ENCODE measurements at places on chromosomes 11 and 22.

- DNase-seq = peak; percentile 50
These were observed 85.5 kb downstream of the ST3GAL4 start for GRCh38 chr11:126440792-126441514.

DNA sequence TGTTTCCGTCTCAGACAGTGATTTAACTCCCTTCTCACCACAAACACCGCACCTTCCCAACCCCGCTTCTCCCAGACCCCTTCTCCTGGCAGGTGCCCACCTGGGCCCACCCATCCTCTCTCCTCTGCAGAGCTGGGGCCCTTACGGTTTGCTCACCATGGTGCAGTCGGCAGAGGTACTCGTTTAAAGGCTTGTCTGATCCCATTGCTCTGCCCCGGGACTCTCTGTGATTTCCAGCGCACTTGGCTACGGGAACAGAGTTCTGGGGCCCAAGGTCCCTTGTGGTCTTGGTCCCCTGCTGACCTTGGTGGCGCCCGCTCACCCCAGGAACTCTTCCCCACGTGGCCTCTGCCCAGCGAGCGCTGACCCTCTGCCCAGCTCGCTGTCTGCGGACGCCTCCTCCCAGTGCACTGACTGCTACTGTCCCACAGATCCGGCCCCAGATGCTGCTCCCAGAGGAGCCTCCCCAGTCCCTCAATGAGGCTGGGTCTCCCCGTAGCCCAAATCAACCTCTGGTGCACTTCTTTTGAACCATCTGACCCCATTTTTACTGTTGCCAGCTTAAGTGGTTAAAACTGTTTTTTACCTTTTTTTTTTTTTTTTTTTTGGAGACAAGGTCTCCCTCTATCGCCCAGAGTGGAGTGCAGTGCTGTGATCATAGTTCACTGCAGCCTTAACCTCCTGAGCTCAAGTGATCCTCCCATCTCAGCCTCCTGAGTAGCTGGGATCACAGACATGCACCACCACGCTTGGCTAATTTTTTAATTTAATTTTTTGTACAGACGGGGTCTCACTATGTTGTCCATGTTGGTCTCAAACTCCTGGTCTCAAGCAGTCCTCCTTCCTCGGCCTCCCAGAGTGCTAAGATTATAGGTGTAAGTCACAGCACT is 21.3 kb upstream of the CTSD start:
- DNase-seq = no peak

- DNase-seq = no peak
These were observed 3.6 kb upstream of the SEPTIN5 start for GRCh38 chr22:19710769-19711106.

- no peak for DNase-seq
These were observed 18.5 kb upstream of the CACNG2 start for GRCh38 chr22:36722055-36722454.

DNA sequence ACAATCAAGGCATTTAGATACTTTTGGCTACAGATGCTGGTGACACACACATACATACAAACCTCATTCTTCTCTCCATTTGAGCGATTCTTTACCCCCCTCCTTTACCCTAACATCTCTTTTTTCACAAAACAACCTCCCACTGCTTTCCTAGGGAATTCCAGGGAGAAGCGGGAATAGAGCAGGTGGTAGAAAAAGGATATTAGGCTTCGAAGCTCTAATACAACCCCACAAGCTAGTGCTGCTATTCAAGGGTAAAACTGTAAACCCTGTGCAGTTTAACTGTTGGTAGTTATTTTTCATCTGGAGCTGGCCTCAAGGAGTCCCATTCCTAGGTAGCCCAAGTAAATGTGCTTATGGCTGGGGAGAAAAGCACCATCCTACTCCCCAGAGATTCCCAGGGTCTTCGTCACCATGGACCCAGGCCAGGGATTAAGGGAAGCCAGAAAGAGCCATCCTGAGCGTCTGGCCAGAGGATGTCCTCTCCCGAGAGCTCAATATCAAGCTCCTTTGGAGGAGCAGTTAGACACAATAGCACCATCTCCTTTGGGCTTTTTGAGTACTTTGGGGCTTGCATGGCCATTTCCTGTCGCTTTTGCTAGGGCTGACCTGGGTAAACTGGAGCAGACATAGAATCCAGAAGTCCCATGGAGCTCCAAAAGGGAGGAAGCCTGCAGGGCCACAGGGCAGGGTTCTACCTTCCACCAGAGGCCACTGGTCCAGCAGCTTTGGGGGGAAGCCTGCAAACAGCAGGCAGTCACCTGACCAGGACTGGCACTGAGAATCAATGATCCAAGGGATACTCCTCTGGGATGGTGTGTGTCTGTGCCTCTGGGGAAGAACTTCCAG is 3.1 kb downstream of the MAML2 start:
- no peak for DNase-seq

DNA sequence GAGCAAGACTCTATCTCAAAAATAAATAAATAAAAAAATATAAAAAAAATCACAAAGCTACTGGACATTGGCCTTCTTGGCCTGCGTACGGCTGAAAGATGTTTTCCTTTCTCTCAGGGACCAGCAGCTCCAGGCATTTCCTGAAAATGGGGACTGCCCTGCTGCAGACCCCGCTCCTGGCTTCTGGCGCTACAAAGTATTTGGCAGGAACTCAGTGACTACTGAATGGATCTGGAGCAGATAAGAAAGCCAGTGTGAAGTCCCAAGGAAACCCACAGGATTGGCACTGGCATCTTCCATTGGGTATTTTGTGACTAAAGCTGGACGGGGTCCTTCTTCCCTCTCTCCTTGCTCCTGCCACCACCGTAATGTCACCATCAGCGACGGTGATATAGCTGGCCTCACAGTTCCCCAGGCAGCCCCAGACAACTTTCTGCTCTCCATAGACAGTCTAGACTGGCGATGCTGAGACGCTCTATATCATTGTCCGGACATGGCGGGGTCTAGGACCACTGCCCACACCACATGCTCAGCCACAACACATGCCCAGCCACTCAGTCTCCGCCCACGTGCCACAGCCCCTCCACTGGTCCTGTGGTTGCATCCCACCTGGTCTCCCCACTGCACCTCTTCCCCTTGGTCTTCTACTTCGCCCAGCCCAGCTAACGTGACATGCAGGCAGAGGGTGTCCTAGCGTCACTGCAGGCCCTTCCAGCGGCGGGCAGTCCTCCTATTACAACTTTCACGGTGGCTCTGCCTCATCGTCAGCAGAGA is 22.7 kb upstream of the YPEL1 start:
- DNase-seq = no peak

GRCh38 chr22:48798281-48799226 is 1029.1 kb downstream of the BRD1 start:
- no peak for DNase-seq

DNA sequence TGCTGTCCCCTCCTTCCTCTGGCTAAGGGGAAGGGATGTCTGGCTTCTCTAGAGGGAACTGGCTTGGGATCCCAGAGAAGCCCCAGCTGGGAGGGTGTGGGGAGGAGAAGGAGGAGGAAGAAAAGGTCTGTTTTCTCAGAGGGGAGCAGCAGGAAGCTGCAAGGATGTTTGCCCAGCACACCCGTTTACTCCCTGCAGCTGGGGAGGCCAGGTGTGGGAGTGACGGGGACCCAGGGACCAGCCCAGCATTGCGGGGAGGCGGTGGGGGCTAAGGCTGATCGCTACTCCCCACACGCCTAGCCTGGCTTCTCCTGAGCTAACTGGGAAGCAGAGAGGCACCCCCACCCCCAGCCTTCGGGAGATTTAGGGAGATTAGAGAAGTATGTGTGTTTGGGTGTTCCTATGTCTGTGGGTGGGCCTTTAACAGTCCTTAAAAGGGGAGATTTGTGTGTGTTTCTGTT is 3.9 kb downstream of the CREB3L1 start:
- DNase-seq = no peak

DNA sequence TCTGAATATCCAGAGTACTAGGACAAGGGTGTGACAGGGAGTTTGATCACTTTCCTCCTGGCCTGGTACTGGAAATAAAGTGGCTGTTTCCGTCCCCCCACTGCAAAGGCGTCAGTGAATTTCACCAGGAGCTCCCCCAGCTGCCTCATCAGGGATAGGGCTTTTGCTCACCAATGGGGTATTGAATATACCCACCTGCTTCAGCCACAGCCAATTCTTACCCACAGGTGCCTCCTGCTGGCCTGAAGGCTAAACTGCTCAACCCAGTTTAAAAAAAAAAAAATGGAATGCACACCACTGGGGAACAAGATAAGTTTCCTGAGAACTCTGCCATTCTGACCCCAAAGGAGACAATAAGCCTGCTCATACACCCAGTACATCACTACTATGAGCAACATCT is 65.3 kb upstream of the MS4A8 start:
- DNase-seq = no peak

GRCh38 chr11:1567721-1568100 is 4.4 kb downstream of the DUSP8 start:
- no peak for DNase-seq

GRCh38 chr22:48051796-48052620 is 1289.6 kb downstream of the TBC1D22A start:
- DNase-seq = peak; percentile 43

GRCh38 chr11:88484873-88485621 is 147.5 kb upstream of the CTSC start:
- DNase-seq = no peak

- no peak for DNase-seq
These were observed 755.2 kb upstream of the RAG2 start for GRCh38 chr11:37353192-37353591.

- no peak for DNase-seq
These were observed 612 bp downstream of the IGF2 start for GRCh38 chr11:2138431-2139122.

DNA sequence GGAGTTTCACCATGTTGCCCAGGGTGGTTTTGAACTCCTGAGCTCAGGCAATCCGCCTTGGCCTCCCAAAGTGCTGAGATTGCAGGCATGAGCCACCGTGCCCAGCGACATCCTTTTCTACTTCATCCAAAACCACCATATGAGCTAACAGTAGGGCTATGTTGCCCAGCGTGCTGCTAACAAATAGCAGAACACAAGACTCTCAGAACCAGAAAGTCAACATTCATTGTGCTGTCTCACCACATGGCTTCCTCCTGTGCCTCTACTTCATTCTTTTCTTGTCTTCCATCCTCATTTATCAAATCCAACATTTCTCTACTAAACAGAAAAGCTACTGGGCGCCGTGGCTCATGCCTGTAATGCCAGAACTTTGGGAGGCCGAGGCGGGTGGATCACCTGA is 12.0 kb upstream of the DENND5A start:
- no peak for DNase-seq

GRCh38 chr11:45930951-45931570 is 8.6 kb downstream of the LARGE2 start:
- no peak for DNase-seq

DNA sequence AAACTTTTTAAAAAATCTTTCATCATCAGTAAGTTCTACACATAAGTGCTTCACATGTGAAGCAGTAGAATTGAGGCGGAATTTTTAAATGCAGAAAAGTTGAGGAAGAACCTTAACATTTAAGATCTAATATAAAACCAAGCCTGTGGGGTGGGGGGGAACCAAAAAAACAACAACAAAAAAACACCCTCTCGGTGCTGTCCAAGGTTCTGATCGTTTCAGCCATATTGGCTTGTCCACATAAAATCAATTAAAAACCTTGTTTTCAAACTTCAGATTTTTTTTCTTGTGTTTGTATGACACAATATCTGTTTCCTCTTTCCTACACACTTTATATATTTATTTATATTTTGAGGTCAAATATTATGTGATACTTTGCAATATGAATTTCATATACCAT is 130.0 kb downstream of the WNT7B start:
- DNase-seq = no peak

- DNase-seq = no peak
These were observed 19.2 kb downstream of the NTM start for GRCh38 chr11:131389582-131389981.

DNA sequence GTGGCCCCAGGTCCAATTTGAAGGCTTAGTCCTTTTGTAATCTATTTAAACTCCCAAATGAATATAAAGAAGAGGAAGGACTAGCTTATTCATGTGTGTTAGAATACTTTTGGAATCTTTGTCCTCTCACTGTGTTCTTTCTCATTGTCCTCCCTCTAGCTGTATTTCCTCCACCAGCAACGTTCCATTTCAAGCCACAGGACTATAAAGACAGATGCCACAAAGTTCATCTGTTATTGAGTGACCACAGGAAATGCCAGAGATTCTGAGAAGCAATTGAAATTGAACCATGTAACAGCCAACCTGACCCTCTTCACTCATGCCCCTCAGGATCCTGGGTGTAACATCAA is 336.6 kb upstream of the API5 start:
- DNase-seq = no peak

DNA sequence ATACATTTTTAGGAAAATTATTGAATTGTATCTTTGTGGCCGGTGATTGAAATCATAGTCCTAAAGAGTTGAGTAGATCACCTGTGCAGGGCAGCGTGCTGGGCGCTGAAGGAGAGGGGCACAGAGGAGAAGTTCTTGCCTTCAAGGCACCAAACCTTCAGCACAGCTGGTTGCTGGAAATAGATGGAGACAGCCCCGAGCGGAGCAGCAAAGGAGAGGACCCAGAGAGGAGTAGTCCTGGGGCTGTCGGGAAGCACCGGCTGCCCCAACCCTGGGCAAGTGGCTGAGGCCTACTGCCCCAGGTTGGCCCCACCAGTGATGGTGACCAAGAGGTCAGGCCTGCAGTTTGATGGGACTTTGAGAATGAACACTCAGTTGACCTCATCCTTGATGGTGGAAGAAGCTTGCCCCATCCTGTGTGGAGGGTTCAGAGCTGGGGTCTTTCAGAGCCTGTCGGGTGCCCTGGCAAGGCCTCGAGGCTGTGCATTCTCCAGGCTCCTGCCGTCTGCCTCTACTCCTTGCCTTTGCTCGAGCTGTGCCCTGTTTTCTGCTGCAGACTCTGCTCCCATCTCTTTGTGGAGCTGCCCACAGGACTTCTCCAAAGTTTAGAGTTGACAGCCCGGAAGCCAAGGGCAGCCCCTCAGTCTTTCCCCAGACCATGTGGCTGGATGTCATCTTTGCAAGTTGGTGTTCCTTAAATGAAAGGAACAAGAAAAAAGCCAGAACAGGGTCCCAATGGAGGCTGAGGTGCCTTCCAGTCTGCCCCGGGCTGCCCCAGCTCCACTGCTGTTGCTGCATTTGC is 285.1 kb downstream of the TBC1D22A start:
- DNase-seq = no peak

GRCh38 chr22:40322021-40322420 is 24.3 kb upstream of the ADSL start:
- no peak for DNase-seq

DNA sequence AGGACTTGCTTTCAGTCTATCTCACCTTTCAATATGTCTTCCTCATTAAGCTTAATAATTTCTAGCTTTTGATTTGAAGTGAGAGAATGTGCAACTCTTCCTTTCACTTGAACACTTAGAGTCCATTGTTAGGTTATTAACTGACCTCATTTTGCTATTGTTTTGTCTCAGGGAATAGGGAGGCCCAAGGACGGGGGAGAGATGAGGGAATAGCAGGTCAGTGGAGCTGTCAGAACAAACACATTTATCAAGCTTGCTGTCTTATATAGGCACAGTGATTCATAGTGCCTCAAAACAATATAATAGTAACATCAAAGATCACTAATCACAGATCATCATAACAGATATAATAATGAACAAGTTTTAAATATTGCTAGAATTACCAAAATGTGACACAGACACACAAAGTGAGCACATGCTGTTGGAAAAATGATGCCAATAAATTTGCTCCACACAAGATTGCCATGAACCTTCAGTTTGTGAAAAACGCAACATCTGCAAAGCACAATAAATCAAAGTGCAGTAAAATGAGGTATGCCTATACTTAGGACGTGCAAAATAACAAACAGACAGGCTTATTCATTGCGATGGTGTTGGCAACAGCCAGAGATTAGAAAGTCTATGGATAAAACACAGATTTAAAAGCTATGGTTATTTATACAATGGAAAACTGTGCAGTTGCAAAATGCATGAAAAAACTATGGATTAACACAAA is 106.3 kb upstream of the TEAD1 start:
- DNase-seq = no peak

Measured in cerebellar nuclear complex (tissue), 1 donor.